Activated T-cell treated with anti-CD3 and anti-CD28 coated beads for 4 hours (primary cell): ENCODE measurements at places on chromosomes 6 and 20.

GRCh38 chr6:83371423-83371822, 59.4 kb downstream of the ME1 start:
- DNase-seq: no peak

DNA sequence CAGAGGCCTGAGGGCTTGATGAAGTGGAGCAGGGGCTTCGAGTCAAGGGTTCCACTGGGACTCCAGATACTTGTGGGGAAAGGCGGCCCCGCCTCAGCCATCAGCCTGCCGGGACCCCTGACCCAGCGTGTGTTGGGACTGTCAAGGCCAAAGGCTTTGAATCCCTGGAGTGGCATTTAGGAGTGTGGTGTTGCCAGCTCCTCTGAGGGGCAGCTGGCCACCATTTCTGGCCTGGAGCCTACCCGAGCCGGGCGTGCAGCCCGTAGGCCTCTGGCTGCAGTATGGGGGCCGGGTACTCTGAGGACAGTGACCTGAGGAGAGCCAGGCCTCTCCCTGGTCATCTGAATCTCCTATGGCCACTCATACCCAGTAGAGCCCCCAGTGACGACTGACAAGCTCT, 40.0 kb downstream of the RRBP1 start:
- no peak for DNase-seq

DNA sequence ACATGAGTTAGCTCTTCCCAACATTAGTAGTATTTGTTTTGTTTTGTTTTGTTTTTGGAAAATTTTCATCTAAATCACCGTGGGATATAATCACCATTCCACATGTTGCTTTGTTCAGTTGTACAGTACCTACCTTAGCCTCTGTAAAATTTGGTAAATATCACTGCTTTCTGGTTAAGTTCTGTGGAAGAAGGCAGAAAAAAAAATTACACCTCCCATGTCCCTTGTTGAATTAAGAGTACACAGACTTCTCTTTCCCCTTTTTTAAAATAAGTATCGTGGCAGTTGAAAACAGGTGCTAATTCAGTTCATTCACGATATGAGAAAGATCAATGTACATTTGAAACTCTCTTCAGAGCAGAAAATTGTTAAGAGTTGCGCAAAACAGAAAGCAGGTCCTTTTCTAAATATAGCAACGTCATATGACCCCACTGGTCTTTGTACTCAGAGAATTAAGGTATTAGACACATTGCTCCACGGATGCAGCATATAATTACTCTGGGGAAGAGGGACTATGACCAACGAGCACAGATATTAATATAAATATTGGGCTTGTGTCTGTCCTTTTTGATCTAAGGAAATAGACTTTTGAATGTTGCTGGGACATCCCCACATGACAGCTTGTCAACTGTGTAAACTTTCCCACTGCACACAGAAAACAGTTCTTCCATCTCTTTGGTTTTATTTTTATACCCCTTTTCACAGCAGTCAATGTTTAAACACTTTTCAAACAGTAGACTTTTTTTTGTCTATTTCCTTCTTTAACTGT, 58.6 kb upstream of the ZNF217 start:
- DNase-seq: no peak

DNA sequence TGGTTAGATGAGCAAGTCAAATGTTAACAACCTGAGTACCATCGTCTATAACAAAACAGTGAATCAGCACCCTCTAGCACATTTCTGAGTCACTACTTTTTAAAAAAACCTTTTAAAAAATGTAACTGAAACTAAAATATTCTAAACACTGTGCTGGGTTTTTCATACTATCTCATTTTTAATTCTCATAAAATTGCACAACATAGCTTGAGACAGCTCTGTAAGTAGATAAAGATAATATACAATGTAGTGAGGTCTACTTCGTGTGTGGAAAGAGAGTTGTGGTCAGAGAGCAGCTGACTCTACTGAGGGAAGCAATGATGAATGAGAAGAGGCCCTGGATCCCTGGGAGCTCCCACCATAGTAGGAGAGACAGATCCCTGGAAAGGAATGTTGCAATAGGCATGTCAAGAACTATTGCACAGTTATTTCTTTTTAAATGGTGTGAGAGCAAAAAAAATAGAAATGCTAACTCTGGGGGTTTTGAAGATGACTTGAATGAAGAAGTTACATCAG, 13.6 kb upstream of the CALHM6 start:
- DNase-seq: no peak

- no peak for DNase-seq
Measured at GRCh38 chr6:44042989-44043478, 84.2 kb downstream of the MRPL14 start.

DNA sequence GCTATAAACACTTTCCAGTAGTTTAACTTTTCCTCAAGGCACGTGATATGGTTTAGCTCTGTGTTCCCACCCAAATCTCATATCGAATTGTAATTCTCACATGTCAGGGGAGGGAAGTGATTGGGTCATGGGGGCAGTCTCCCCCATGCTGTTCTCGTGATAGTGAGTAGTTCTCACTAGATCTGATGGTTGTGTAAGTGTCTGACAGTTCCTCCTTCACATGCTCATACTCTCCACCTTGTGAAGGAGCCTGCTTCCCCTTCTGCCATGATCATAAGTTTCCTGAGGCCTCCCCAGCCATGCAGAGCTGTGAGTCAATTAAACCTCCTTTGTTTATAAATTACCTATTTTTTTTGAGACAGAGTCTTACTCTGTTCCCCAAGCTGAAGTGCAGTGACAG, 127.9 kb downstream of the DTNBP1 start:
- no peak for DNase-seq

GRCh38 chr20:22576733-22577514, 7.4 kb downstream of the FOXA2 start:
- DNase-seq: no peak

- DNase-seq: no peak
Measured at GRCh38 chr6:121201105-121201504, 133.2 kb downstream of the TBC1D32 start.

GRCh38 chr6:108945681-108946159, 97.5 kb downstream of the ARMC2 start:
- no peak for DNase-seq

GRCh38 chr6:6505111-6505510, 83.4 kb upstream of the LY86 start:
- DNase-seq: no peak

DNA sequence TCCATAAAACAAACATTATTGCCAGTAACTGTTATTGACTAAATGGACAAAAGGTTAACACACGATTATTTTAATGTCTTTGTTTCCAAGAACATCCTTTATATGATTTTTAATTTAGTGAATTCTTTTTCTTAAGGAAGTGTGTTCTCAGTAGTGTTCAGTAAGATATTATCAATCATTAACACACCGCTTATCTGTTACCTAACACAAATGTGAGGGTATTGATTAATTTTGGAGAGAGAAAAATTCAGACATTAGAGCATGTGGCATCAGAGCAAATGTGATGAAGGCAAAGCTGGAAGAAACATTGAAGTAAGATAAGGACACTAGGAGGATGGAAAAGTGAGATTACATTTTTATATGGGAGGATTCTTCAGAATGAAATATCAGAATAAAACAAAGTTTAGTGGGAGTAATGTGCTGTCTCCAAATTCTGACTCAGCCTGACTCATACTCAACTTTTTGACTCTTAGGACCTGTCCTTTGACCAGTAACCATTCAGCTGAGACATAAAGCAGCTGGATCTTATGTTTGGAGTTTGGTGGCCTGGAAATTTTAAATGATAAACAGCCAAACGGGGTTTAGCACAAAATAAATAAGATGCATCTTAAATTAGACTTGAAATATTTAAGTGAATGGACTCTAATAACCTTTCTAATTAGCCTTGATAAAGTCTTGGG, 348.6 kb downstream of the CD109 start:
- DNase-seq: no peak

- no peak for DNase-seq
Measured at GRCh38 chr6:87918461-87918941, 129.1 kb upstream of the SPACA1 start.

GRCh38 chr6:33064723-33065122, 8.7 kb downstream of the HLA-DPA1 start:
- no peak for DNase-seq

- no peak for DNase-seq
Measured at GRCh38 chr6:57173056-57173885, 1.1 kb downstream of the BAG2 start.

GRCh38 chr6:47669684-47670513, 28.5 kb upstream of the ADGRF4 start:
- DNase-seq: no peak

GRCh38 chr6:3561725-3562124, 104.9 kb upstream of the SLC22A23 start:
- DNase-seq: no peak
